ENCODE measurements at places on chromosomes 11 and 22.

- DNase-seq, result no peak
Observed at GRCh38 chr22:49008682-49009235, 818.9 kb downstream of the BRD1 start.

- DNase-seq, result no peak
Observed at GRCh38 chr11:41788177-41788576, 328.7 kb upstream of the LRRC4C start.

DNA sequence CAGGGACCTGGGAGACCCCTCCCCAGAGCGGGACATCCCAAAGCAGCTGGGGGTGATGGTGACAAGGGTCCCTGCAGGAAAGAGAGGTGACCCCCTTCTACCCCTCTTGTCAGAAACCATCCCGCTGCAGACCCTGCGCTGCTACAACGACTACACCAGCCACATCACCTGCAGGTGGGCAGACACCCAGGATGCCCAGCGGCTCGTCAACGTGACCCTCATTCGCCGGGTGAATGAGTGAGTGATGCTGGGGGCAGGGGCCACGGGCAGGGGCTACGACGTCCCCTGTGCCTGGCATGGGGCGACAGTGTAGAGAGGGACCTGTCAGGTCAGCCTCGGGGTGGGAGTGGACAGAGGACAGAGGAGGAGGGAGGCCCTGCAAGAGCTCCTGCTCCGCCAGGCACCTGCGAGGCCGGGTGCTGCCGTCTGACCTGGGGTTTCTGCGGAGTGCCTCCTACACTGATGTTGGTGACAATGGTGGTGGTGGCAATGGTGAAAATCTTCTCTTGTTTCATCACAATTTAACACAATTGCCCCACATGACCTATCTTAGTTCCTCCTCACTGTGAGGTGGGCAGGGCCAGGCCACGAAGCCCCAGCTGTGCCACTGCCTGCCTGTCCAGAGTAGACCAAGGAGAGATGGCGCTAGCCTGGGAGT is 9.8 kb downstream of the CSF2RB start:
- no peak for DNase-seq

GRCh38 chr22:42317008-42317407 is 46.6 kb upstream of the TCF20 start:
- DNase-seq, result no peak

DNA sequence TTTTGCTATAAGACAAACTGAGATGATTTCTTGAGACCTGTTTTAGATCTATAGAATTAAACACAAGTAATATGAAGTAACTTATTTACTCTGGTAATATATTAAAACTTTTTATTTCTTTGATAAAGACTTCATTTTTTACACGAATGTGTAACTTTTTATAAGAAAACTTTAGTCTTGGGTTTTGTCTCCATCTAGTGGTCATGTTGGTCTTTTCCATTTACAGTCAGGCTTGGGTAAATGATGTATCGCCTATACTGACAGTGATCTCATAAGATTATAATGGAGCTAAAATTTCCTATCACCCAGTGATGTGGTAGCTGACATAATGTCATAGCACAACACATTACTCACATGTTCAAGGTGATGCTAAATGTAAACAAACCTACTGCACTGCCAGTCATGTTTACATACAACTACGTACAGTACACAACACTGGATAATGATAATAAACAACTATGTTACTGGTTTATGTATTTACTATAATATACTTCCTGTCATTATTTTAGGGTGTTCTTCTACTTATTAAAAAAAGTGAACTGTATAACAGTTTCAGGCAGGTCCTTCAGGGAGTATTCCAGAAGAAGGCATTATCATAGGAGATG is 7.5 kb upstream of the C11orf97 start:
- no peak for DNase-seq

GRCh38 chr11:10785146-10785474 is 23.6 kb downstream of the EIF4G2 start:
- no peak for DNase-seq

GRCh38 chr11:28417601-28418323 is 309.6 kb downstream of the METTL15 start:
- DNase-seq, result no peak

DNA sequence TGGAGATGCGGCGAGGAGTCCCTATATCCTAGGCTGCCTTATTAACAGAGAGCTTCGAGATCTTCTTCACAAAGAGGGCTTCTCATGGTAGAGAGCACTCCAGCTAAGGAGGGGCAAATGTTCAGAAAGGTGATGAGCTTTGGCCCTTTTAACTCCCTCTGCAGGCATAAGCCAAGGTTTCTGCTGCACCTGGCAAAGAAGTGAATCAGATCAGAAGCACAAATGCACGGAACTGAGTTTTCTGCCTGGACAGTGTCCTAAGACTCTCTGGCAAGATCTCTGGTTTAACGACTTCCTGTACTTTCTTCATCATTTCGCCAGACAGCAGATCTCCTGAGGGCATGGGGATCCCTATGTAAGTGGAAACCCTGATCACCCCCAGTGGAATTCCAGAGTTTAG is 37.2 kb downstream of the POU2AF3 start:
- no peak for DNase-seq

DNA sequence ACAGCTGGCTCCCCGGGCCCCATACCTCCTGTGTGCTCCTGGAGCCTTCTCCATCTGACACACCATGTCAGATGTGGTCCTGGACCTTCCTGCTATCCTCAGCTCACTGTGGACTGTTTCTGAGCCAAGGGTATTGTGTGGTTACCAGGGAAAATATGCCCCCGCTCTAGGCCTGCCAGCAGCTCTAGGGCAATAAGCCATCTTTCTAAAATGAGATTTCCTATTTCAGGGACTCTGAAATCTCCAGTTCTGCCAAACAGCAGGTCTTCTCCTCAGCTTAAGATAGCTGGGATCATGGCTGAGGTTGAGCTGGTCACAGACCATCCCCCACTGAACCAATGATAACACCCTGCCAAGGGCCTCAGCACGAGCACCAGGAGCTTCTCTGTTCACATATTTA is 227.6 kb downstream of the ST3GAL4 start:
- DNase-seq, result no peak

DNA sequence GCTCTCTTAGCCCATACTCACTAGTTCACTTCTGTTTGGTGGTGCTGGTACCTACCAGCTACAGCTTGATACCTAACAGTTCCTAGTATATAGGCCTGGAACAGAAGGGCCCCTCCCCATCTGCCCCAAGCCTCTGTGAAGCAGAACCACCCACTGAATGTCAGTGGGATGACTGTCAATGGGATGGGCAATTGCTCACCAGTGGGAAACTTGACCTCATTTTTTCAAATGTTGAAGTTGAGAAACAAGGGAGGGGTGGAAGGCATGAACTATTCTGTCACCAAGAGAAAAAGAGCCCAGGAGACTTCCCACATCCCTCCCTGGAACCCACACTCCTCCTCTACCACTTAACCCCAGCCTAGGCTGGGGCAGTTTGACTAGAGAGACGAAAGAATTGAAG is at the start of gene NLRP10:
TSS of gene NLRP10 (minus strand) at position 62 of the 400 bp plus-strand sequence. CDS start 1,952 bp downstream, outside the sequence.
- no peak for DNase-seq

DNA sequence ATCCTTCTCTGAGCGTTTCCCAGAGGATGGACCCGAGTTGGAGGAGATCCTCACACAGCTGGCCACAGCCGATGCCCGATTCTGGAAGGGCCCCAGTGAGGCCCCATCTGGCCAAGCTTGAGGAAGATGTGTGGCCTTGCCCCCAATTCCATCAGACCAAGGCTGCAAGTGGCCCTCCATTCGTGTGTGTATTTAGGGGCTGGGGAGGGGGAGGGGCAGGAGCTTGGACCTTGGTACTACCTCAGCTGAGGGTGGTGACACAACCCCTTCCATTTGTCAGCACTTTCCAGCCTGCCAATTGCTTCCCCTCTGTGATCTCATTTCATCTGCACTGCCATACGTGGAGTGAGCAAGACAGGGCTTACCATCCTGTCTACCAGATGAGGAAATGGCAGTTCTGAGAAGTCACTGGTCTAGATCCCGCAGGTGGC is 1.3 kb upstream of the BBS1 start:
- DNase-seq, result no peak

DNA sequence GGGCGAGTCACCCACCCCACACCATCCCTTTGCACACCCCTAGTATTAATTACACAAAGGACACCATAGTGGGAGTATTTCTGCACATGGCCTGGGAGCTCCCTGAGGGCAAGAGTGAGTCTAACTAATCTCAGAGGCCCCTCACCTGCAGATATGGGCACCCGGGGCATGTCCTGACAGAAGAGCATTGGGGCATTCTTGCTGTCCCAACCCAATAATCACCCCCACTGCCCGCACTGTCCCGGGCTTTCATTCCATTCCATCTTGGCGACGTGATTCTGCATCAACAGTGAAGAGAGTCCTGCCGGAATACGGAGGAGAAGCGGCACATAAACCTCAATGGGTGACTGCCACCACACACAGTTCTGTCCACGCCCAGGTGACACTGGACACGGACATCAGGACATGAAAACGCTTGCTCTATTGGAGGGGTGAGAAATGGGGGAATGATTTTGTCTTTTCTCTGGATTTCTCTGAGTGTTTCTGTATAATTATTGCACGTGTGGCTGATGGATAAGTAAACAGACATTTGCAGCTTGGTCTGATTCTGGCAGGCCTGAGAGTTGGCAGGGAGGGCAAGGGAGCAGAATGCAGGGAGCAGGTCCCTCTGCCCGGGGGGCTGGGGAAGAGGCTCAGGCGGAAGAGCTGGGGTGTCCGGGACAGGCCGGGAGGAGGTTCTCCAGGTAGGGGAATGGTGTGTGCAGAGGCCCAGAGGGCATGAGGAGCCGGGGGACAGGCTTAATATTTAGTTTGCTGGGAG is 38.2 kb downstream of the SCUBE1 start:
- no peak for DNase-seq

GRCh38 chr11:17696741-17697140 is 22.6 kb upstream of the MYOD1 start:
- DNase-seq, result no peak

GRCh38 chr22:34004058-34004457 is 83.8 kb upstream of the LARGE1 start:
- DNase-seq, result no peak

- no peak for DNase-seq
Observed at GRCh38 chr11:120578596-120579154, 67.1 kb downstream of the GRIK4 start.

DNA sequence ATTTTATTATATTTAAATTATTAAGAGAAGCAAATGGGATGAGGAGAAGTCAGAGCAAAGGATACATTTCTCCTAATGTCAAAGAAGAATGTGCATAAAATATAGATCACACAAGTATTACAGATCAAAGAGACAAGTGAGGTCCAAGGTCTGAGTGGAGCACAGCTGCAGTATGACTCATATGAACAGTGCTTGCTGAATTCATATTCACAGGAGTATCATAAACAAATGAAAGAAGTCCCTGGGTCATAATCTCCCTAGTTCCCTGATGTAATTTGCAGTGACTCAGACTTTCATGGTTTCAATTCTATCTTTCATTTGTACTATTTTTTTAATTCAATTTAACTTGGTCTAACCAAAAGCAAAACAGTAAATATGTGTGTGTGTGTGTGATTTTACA is 499.0 kb upstream of the CCDC179 start:
- peak; percentile 61 for DNase-seq

DNA sequence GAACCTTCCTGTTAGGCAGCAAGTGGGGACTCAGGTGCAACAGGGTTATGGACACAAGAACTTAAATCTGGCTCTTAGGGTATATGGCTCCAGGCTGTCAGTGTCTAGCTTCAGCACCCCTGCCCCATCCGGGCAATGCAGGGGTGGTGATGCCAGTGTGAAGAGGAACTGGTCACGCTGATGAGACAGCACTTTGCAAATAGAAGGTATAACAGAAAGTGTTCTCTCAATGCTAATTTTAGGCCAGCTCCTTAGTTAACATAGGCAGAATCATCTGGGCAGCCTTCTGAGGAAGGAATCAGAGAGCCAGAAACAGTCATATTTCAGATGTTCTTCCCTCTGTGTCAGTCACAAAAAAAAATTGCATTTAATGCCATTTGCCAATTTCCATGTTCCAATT is 41.2 kb downstream of the SYT9 start:
- no peak for DNase-seq

Measured in HFF-Myc (cell line).